ENCODE measurements at places on chromosomes 7 and 10.

- no peak for DNase-seq
Observed at GRCh38 chr10:48976196-48976595, 36.6 kb upstream of the LRRC18 start.

DNA sequence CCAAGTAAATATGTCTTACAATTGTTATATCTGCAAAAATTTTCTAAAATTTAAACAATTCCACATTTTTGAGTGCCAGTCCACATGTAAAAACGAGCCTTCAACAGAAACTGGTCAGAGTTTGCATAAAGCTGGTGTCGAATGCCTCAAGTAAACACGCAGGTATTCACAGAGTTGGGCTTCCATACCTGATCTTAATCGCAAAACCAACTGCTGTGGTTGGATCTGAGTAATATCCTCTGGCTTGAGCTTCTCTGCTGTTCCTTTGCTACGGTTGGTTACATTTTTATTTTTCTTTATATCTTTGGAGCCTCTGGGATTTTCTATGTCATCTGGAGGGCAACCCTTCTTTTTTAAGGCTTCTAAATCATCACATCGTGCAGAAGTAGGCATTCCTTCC, 28.4 kb downstream of the ITGB1 start:
- DNase-seq: no peak

GRCh38 chr7:110224643-110225042, 866.3 kb upstream of the LRRN3 start:
- no peak for DNase-seq

GRCh38 chr7:29386196-29386765, 177.4 kb upstream of the PRR15 start:
- DNase-seq: no peak

- no peak for DNase-seq
Observed at GRCh38 chr7:80145780-80146422, 11.3 kb downstream of the GNAI1 start.

GRCh38 chr10:4215963-4216575, 431.1 kb upstream of the KLF6 start:
- DNase-seq: no peak

DNA sequence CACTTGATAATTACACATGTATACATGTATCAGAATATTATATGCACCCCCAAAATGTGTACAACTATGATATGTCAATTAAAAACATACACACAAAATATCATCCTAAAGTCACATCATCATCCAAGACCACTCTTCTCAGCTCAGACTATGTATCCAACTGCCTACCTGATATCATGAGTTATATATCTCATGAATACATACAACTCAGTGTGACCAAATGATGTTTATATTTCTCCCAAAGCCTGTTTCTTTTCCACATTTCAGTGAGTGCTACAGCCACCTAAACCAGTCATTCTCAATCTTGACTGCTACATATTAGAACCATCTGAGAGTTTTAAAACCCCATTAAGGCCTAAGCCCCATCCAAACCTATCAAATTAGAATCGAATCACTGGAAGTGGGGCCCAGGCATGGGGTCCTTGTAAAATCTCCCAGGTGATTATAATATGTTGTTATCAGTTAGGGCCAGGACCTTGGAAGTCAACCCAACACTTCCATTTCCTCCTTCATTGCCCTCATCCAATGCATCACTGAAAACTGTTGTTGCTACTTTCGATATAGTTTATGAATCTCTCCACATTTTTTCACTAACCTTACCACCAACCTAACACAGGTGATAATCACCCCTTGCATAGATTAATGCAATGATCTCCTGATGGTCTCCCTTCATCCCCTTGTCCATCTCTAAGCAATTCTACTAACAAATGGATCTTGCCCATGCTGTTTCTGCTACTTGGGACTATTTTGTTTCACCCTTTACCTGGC, 53.8 kb upstream of the ITGB8 start:
- no peak for DNase-seq

- DNase-seq: no peak
Observed at GRCh38 chr7:3151784-3152183, 108.1 kb upstream of the CARD11 start.

- DNase-seq: no peak
Observed at GRCh38 chr7:96562458-96562857, 147.2 kb downstream of the SEM1 start.

DNA sequence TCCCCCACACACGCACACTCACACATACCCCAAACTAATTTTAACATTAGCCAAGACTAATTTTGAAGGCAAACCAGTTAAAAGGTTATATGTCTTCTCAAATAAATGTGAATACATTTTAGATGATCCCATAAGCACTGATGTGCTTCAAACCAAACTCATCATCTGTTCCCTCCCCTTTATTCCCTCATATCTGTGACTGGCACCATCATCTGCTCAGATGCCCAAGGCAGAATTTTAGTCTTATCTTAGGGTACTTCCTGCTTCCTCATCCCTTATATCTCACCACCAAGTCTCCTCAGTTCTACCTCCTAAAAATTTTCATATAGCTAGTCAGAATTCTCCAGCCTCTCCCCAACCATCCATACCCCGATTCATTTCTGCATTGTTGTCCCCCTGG, 80.4 kb downstream of the UPF2 start:
- DNase-seq: no peak

GRCh38 chr7:157651366-157652160, 314.8 kb downstream of the DNAJB6 start:
- DNase-seq: no peak

DNA sequence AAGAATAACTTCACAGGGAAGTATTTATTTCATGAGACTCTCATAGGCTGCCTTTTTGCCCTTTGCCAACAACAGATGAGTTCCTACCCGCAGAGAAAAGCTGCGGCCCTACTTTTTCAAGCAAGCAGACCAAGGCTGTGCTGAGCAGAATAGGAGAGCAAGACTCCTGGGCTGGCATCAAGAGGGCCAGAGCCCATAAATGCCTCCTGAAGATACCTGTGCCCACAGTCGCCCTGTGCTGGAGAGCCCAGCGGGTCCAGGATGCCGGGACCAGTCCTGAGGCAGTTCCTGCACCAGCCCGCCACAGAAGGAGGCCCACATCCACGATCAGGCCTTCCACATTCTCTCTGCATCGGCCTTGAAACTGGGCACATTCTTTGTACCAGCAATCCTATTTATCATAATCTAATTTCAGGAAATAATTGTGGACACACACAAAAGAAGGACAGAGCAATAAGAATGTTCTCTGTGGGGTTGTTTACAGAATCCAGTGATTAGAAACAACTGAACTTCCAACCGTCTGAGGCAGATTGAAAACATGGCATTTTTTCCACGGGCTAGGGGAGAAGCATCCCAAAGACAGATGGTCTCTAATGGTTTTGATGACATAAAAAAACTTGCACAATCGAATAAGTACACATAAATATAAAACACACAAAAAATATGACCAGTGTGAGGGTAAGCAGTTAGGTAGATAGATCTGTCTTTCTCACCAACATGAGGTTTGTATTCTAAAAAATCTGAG, 95.6 kb downstream of the CPXM2 start:
- no peak for DNase-seq

DNA sequence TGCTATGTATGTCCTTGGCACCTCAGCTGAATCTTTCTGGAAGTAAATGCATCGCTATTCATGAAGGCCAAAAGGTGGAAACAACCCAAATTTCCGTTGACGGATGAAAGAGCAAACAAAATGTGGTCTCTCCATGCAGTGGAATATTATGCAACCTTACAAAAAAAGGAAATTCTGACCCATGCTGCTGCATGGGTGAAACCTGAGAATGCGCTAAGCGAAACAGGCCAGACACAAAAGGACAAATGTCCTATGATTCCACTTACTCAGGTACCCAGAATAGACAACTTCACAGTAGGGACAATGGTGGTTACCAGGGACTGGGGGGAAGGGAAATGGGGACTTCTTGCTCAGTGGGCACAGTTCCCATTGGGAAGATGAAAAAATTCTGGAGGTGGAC, 158.8 kb downstream of the CAMK1D start:
- no peak for DNase-seq

- DNase-seq: no peak
Observed at GRCh38 chr7:82091126-82091684, 321.4 kb upstream of the HGF start.

DNA sequence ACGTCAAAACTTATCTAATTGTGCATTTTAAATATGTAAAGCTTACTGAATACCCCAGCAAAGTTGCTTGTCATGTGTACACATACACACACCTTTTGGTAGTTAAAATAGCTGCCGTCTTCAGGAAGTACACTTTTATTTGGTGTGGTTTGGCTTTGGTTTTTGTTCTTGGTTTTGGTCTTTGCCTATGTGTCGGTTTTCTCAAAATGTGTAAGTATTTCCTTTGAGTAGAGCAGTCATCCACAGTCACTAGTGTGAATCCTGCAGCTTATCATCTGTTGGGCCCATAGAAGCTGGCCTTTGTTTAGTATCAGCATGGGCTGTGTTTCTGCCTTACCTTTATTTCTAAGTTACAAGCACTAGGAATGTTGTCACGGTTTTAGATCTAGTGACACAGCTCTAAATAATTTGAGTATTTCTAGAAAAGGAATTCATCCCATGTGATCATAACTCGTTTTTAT, 35.3 kb downstream of the NET1 start:
- no peak for DNase-seq

DNA sequence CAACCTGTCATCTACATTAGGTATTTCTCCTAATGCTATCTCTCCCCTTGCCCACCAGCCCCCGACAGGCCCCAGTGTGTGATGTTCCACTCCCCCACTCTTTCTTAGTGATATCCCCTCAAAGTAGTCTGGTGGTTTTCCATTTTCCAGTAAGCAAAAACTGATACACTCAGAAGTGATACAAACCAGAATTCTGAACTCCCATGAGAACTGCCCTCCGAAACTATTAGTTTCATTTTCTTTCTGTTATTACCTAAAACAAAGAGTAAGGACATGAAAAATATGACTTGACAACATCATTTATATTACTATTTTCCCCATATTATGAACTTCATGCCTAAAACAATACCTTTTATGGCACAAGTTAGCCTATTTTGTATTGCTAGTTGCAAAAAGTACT, 175.0 kb downstream of the OTUD1 start:
- no peak for DNase-seq

DNA sequence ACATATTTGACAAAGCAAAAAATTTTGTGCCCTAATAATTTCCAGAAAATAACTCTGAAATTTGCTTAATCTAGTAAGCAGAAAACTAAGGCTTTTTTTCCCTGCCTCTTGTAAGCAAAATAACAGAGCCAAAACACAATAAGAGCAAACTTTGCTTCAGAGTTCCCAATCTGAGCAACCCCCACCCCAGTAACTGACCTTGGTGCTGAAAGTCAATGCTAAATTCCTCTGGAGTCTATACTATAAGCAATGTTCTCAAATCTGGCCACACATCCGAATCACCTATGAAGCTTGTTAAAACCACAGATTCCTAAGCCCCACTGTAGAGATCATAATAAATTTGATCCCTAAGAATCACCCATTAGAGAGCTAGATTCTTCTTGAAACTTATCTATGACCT, 150.5 kb downstream of the ELAPOR2 start:
- no peak for DNase-seq

DNA sequence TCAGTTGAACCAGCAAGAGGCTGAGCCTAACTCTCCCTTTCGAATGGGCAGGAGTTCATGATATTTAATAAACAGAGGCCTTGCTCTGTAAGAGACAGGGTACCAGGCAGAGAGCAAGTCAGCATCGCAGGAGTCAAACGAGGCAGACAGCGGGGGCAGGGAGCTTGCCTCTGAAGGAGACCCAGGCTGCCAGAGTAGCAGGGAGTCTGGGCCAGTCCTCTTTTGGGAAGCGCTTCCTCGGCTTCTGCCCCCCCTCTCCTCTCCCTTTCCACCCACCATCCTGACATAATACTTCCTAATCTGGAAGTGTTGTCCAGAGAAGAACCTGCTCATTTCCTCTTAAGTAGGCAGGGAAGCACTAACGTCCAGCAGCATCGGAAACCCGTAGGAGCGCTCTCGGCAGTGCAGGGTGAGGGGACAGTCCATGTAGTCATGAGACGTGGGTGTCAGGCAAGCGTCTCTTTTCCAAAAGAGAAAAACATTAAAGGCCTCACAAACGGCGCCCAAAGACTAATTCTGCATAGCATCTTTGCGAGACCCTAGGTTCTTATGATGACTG, 171.1 kb downstream of the EGFR start:
- DNase-seq: no peak

DNA sequence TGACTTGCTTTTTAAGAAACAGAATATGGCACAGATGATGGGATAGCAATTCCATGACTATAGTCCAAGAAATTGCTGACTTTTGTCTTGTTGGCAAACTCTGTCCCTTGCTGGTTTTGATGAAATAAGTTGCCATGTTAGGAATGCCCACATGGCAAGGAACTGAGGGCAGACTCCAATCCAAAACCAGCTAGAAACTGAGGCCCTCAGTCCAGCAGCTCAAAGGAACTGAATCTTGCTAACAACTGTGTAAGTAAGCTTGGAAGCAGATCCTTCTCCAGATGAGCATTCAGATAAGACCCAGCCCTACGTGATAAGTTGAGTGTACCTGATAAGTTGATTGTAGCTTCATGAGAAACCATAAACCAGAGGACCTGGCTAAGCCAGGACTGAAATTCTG, 64.3 kb upstream of the BMPER start:
- no peak for DNase-seq

- DNase-seq: no peak
Observed at GRCh38 chr7:69803699-69804516, 205.6 kb downstream of the AUTS2 start.

DNA sequence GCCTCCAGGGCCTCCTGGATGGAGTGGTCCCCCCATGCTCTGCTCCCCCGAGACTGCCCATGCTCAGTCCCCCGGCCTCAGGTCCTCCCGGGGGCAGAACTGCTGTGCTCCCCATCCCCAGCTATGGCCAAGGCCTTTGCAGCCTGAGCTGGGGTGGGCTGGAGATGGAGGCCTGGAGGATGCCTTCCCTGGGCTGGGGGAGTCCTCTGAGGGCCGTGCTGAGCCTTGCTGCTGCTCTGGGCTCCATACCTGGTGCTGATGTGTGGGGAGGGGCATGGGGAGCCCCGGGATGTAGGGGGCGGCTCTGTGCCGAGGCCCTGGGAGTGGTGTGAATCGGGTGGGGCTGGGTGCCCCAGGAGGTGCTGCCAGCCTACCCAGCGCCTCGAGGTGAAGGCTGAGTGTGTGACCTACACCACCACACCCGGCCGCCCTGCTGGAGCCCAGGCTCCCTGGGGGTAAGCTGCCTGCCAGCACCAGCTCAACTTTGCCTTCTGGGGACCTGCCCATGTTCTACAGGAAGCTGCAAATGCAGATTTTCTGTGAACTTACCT, 109.5 kb downstream of the UNCX start:
- no peak for DNase-seq

DNA sequence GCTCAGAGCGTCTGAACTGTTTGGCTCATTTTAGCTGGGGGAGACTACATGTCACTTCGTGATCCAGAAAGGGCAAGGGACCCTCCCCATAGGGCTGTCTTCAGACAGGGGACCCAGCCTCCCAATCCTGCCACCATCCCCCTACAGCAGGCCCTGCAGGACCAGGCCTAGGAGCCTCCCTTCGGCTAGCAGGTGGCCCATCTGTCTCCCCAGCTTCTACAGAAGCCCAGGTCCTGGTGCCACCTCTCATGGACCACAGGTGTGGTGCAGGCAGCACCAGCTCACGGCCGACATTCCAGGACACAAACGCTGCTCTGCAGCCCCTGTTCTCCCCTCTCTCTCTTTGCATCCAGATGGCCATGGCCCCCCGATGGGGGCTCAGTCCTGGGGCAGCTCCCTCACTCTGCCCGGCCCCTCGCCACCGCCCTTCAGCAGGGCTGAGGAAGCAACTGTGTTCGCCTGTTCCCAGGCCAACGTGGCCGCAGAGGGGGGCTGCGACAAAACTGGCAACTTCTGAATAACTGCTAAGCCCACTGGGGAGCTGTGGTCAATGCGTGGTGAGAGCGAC, 10.3 kb downstream of the TECPR1 start:
- DNase-seq: no peak
